ENCODE measurements at places on chromosomes 13 and 19. TPM values are rescaled to one million over a fixed set of nuclear protein-coding genes. Genes with fewer than 3 reads are reported as not detected.

Gene PBX4
- total RNA-seq: 1.4 TPM

Gene CCNA1
- 0.54 TPM for total RNA-seq

Gene RPL21
- total RNA-seq: 1,322 TPM

Gene TNFSF11
- total RNA-seq: not detected

Gene RASGRP4
- 0.07 TPM for total RNA-seq

Gene IFI30
- total RNA-seq: 15.6 TPM

Gene EXOC3L2
- total RNA-seq: 1.2 TPM

Gene CABP5
- not detected for total RNA-seq

Gene TMPRSS9
- total RNA-seq: not detected

Gene LILRA1
- total RNA-seq: not detected

Data from A549 treated with CpdA at 1 μM for 4 hours (cell line).